ENCODE measurements at places on chromosomes 7 and 10. TPM values are rescaled to one million over a fixed set of nuclear protein-coding genes. Genes with fewer than 3 reads are reported as not detected.

NUB1 gene
- total RNA-seq: 41.8 TPM

MRLN gene
- total RNA-seq: not detected

MKX gene
- not detected for total RNA-seq

TAS2R60 gene
- not detected for total RNA-seq

DNA sequence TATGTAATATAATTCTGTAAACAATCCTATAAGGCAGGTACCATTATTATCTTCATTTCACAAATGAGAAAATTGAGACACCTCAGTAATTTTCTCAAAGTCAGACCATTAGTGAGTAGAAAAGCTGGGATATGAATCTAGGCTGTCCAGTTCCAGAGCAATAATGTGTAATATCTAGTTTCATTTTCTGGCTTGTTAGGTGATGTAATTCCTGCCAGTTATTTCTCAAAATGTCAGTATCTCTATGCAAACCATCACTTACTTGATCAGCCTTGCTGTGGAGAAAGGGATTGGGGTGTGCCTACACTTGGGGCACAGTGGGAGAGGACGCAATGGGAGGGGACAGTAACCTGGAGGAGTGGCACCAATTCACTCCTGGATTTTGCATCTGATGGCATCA lies 157.5 kb downstream of the LYZL1 start:
- no peak for DNase-seq

DNA sequence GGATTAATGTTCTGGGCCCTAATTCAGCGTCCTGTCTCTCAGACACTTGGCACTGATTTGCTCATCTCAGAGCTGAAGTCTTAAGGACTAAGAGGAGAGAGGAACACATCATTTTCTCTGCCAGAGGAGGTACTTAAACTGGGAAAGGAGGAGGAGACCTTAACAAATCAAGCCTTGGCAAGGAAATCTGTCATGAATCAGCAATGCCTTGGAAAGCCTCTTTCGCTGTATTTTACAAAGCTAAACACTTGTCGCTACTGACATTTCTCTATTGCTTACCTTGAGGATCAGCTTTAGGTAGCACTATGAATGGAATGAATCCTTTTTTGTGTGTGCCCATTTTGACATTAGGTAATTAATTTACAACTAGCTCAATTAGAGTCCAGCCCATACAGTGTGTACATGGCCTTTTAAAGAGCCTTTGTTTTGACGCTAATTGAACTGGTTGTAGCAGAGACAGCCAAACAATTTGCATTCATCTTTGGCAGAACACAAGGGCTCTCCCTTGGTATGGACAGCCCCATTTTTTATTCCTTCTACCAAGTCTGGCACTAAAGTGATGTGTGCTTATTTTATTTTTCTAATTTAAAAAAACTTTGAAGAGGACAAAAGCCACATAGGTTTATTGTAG lies 37.4 kb downstream of the AUTS2 start:
- no peak for DNase-seq

DNA sequence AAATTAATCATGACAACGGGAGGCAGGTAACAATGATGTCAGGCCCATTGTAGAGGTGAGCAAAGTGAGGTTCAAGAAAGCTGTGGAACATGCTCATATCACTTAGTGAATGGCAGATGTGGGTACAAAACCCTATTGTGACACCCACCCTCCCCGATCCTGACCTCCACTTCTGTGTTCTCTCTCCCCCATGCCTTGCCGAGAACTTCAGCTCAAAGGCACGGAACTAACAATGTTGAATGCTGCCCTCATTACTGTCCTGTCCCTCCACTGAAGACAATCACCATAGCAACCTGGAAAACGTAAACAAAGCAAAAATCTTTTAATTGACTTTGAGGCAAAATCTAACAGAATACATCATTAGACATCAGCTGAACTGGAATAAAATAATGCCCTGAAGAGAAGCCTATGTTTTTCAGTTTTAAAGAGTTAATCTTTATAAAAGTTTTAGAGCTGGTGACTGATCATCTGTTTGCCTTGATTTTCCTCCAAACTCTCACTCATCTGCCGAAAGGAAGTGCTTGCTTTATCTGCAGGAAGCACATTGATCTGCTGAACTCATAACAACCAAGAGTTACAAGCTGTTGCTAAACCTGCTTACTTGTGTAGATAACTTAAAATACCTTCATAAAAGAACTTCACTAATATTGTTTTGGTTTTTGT lies 133.6 kb downstream of the CUBN start:
- DNase-seq: no peak

DNA sequence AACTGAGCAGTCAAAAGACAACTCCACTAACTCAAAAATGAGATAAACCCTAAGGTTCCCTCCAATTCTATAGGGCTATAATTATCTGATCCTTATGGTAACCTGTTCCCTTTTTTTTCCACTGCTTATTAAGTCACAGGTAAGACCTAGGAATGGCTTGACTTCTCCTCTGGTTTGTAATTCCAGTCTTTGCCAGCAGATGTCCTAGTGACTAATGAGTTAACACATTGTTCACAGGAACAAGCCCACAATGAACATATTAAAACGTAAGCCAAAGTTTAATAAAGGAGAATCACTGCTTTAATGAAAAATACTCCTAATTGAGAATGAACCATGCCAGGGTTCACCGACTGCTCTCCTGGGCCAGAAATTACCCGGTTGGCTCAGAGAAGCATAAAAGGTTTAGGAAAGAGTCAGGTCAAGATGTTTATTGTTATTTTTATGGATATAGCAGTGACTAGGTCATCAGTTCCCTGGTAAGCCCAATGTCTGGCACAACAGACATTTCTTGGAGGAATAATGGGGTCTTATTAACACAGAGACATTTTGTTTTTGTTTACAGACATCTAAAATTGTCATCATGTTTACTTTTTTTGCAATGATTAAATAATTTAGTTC lies 120.1 kb downstream of the ELAPOR2 start:
- peak; percentile 84 for DNase-seq

DNA sequence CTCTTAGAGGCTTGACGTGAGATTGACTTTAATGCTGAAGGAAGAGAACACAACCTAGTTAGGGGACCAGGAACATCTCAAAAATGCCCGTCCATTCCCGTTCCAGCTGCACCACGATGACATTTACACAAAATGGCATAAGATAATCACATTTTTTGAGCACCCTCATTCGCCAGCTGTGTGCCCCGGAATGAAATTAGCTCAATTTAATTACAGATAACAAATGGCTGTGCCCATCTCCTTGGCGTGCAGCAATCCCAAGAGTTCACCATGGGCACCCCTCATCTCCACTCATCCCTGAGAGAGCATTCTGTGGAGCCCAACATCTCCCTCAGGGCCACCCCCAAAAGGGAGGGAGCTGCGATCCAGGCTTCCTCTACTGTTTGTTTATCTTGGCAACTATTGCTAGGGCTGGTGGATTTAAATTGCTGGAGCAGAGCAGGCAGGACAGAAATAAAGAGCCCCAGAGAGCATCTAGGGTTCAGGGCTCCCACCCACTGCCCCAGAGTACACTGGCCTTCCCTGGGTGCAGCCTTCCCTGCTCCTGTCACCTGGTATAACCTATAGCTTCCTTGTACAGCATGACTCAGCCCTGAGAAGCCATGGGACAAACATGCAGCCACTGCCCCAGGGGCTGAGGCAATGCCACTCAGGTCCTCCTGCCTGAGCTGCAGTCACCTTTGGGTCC lies 263.5 kb downstream of the ZEB1 start:
- DNase-seq: no peak

DNA sequence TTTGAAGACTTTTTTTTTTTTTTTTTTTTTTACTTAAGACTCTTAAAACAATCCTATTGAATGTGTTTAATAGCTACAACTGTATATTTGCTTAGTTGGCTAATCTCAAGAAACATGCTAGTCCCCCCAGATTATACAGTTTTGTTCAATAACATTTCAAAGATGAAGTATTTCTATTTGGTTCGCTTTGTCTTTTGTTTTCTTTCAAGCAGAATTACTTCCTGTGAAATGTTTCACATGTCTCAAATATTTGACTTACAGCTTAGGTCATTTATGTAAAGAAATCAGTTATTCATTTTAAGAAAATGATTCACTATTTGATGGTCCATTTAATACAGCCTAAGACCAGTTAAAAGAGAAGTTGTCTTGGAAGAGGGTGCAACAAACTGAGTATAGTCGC lies 12.8 kb upstream of the LAMB1 start:
- no peak for DNase-seq

GRCh38 chr7:148397551-148397950 lies 193.0 kb upstream of the C7orf33 start:
- DNase-seq: no peak

DNA sequence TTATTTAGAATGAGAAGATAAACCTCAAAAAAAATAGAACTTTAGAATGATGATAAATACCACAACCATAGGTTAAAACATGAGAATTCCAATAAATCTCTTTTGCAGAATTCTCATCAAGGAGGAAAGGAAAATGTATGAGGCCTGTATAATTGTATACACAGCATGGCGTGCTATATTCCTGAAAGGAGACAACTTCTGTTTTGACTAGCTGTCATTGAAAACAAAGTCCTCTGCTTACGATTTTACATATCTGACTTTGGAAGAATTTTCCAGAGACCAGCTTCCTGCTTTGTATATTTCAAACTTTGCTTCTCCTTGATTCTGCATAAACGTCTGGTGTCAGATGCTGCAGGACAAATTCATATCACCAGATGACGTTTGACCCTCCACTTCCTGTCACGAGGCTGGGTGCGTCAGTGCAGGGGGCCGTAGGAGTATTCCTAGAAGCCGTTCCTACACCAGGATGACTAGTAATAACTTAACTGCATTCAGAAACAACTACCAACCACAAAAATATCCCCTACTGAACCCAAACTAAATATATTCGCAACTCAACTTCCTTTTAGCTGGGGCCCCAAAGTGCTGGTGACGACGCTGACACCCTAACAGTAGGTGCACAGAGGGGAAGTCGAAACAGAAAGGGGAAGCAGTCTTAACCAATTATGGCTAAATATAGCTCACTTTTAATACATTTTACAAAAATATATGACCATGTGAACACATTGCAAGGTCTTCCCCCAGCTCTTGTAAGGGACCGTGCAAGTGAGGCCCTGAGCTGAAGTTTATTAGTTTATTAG lies 178.6 kb upstream of the INHBA start:
- DNase-seq: no peak
